Cerebellum (tissue), 4 donors: ENCODE measurements at places on chromosomes 4 and X.

- no peak for DNase-seq
These were observed 29.4 kb downstream of the ELF4 start for GRCh38 chrX:130080791-130081367.

DNA sequence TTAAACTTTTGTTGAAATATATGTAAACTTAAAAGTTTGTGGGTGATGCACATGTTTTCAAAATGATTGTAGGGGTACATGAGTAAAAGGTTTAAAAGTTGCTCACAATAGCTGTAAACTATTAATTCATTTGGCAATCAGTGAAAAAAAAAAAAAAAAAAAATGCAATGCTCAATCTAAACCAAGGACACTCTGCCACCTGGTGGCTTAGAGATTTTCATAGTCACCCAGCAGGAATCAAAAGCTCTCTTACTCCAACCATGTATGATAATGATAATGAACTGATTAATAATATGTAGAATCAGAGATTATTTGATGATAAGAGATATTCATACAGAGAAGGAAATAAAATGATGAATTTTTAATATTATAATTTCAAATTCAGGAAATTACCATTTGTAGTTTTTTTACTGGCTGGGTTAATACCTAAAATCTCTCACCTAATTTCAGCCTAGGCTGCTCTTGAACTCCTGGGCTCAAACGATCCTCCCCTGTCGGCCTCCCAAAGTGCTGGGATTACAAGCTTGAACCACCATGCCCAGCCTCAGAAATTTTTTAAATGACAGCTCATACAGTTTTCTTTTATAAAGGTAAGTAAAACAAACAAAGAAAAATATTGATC lies 46.9 kb upstream of the SLC25A4 start:
- DNase-seq, result peak; percentile 30

DNA sequence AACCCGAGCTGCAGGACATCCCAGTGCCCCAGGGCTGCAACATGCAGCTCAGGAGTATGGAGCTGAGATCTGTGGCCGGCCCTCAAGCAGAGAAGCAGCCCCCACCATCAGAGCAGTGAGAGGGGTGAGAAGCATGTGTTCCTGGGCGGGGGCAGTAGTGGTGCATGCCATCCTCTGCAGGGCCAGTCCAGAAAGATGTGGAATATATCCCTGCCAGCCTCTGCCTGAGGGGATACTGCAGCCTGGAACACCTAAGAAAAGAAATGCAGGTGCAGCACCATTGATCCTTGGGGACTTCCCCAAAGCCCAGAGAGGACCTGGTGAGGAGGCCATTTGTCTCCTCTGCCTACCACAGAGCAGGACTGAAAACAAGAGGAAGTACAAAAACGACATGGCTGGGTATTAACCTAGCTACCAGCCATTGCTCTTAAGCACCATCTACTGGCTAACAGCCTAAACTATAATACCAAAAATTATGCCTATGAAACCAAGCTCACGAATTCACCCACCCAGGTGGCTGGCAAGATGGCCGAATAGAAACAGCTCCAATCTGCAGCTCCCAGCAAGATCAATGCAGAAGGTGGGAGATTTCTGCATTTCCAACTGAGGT lies 158.8 kb downstream of the ADGRA3 start:
- peak; percentile 27 for DNase-seq

- DNase-seq, result no peak
These were observed 73.0 kb upstream of the ZNF518B start for GRCh38 chr4:10530137-10530786.

- DNase-seq, result no peak
These were observed 37.9 kb downstream of the SGMS2 start for GRCh38 chr4:107862658-107863057.

DNA sequence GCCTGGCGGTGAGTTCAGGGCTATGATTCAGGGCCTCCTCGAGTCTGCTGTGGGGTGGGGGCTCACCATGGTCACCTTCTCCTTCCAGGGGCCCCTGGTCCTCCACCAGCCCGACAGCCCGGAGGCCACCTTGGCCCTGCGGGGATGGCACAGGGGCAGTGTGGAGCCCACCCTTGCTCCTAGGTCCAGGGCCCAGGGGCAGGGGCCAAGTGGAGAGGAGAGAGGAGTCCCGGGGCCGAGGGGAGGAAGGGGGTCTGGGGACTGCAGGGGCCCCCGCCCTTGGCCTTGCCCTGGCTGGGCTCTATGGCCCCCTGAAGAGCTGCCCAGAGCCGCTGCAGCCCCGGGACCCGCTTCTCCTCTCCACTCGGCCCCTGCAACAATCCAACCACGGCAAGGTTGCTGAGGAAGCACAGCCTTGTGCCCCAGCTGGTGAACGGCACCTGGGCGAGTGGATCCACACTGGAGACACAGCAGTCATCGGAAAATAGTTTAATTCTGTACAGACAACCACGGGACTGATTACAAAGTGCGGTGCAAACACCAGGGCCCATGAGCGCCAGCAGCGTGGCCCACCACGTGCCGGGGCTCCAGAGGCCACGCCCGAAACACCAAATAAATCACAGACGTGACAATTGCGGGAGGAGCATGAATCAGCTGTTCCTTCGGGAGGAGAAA lies 23.0 kb upstream of the CPLX1 start:
- DNase-seq, result no peak

DNA sequence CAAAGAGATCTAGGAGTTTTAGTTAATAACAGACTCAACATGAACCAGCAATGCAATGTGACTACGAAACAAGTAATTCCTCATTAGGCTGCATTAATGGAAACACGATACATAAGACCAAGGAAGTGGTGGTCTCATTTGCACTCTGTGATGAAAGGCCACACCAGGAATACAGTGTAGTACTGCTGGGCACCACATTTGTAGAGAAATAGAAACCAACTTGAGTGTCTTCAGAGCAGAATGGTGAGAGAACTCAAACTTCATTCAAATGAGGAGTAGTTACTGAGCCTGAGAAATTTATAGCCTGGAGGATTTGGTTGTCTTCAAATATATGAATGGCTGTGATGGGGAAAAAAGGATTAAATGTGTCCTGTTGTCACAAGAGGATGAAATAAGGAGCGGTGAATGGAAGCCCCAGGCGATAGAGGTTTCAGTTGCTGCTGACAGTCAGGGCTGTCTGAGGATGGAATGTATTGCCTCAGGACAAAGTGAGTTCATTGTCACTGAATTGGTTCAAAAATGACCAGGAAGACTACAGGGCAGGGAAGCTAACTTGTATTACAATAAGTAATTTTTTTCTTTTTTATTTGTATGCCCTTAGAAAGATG lies 50.9 kb downstream of the NFKB1 start:
- DNase-seq, result no peak

DNA sequence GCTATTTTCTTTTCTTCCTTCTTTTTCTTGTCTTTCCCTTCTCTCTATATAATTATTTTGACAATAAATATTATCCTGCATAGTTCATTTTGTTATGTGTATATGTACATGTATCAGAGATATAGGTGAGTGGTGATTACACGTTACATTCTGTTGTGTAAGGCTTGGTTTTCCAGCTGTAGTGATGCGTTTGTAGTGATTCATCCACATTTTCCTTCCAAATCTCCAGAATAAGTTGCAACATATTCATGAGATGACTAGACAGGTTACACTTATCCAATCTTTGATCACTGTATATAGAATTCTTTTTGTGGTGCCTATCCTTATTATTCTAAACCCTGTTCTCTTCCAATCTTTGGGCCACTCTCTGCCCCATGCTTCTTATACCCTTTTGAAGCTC lies 540.2 kb downstream of the GBA3 start:
- DNase-seq, result no peak

- no peak for DNase-seq
These were observed 640.6 kb downstream of the RPA4 start for GRCh38 chrX:97524340-97524739.

DNA sequence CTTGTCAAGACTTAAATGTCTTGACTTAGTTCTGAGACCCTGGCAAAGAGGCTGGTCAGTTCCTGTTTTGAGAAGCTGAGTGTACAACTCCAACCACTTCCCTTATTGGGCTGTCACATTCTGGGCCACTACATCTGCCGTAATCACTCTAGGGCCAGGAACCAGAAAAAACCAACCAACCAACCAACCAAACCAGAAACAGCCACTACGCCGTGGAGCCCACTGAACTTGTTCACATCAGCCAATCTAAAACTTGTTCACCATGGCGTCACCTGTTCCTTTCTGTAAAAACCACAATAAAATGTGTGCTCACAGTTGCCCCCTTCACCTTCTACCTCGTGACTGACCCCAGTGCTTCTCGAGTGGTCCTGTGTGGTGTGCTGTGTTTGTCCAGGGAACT lies 107.3 kb downstream of the JADE1 start:
- DNase-seq, result no peak

DNA sequence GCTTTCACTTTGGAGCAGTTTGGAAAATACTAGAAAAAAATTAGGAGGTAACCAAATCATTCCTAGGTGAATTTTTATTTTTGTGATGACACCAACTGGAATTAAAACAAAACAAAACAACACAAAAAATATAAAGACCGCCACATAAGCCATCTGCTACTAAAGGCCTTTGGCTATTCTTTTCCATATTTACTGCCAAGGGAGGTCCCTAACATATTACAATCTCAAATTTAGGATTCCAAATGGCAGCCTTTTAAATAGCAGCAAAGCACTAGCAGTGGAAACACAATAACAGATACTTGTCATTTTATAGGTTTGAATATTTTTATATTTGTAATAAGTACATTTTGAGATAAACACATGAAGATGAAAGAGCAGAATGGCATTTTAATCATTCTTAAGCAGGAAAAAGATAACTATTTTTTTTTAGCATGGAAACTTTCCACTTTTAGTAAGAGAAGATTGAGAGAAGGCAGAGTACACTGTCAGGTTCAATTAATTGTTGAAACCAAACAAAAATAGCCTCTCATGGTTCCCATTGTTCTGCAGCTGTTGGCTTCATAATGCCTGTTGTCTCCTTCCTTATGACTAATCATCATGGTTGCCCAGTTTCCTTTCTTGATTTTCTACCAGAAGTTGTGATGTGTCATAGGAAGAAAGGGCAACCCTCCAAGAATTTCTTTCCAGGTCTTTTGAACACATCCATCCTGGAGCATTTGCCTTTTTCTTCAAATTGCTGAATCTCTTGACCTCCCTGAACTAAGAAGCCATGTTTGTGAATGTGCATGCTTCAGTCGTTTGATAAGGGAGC lies 219.0 kb upstream of the EMCN start:
- DNase-seq, result peak; percentile 23

DNA sequence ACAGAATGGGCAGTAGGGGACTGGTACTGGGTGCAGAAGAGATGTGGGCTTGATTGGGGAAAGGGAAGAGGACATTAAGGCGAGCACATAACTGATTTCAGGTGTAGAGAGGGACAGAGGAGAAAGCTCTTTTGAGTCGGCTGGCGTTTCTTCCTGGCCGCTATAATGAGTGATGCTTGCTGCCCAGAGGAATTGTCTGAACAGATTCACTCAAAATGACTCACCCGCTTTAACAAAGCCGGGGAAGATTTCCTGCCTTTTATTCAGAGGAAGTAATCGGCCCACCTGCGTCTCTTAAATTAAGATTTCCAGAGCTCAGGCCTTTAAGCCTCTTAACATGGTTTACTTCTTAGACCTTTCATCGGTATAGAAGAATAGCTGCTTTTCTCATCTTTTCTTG lies 102.1 kb upstream of the AP1S2 start:
- DNase-seq, result no peak

GRCh38 chrX:27746516-27746915 lies 61.3 kb upstream of the MAGEB10 start:
- no peak for DNase-seq

DNA sequence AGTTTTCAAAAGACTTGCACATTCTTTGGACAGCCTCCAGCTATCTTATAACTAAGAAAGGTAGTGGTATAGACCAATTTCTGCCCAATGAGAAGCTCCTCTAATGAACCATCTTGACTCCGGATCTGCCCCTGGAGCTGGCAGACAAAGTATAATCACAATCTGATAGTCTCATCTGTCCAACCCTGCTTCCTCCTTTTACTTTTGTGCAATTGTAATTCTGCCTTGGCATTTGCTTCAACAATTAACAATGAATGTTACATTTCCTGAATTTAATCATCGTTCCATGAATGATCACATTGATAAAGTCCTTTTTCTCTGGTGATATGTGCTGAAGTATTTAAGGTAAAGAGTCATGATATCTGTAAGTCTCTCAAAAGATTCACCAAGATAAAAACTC lies 27.8 kb downstream of the FRYL start:
- no peak for DNase-seq

- no peak for DNase-seq
These were observed 115.7 kb upstream of the MXRA5 start for GRCh38 chrX:3462166-3462508.

GRCh38 chrX:39310891-39311290 lies 509.6 kb downstream of the MID1IP1 start:
- DNase-seq, result no peak

GRCh38 chr4:17112292-17112659 lies 213.8 kb upstream of the LDB2 start:
- no peak for DNase-seq

DNA sequence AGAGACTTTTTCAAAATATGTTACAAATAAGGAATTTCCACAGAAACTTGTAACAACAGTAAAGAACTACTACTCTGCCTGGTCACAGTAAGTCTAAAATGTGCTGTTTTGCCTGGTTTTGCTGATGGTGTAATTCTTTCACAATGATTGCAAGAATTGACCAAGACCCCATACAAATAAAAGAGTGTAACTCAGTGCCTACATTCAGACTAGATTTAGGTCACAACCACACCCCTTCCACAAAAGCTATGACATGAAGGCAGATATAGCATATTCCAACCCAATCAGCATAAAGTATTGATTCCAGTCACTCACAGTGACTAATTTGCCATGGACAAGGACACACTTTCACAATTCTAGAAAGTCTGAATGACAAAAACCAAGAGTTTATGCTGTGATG lies 53.7 kb upstream of the TMPRSS11F start:
- no peak for DNase-seq

- no peak for DNase-seq
These were observed 157.8 kb upstream of the TTC29 start for GRCh38 chr4:147103403-147103946.

DNA sequence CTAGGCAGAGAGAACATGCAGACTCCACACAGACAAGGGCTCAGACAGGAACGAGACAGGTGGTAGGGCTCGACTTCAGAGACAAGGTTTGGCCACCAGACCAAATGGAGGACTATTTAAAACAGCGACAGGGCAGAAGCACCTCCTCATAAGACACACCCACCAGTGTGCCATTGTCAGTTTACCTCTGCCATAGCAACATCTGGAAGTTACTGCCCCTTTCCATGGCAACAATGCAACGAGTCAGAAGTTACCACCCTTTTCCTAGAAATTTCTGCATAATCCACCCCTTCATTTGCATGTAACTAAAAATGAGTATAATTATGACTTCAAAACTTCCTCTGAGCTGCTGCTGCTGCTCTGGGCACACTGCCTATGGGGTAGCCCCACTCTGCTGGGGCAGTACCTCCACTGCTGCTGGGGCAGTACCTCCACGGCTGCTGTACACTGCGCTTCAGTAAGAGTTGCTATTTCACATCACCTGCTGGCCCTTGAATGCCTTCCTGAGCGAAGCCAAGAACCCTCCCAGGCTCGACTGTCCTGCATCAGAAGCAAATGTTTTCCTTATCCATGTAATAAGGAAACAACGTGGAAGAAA lies 2222.3 kb upstream of the AGA start:
- no peak for DNase-seq

- no peak for DNase-seq
These were observed 503.1 kb upstream of the LCORL start for GRCh38 chr4:18524667-18525066.

GRCh38 chrX:149718757-149719156 lies 6.9 kb downstream of the MAGEA11 start:
- DNase-seq, result no peak

GRCh38 chr4:124167602-124168001 lies 544.9 kb downstream of the ANKRD50 start:
- no peak for DNase-seq

- no peak for DNase-seq
These were observed 7.1 kb downstream of the NHSL2 start for GRCh38 chrX:71917621-71918343.

GRCh38 chr4:160835789-160836188 lies 1328.0 kb downstream of the FSTL5 start:
- no peak for DNase-seq
